ENCODE measurements at places on chromosomes 7 and 10.

DNA sequence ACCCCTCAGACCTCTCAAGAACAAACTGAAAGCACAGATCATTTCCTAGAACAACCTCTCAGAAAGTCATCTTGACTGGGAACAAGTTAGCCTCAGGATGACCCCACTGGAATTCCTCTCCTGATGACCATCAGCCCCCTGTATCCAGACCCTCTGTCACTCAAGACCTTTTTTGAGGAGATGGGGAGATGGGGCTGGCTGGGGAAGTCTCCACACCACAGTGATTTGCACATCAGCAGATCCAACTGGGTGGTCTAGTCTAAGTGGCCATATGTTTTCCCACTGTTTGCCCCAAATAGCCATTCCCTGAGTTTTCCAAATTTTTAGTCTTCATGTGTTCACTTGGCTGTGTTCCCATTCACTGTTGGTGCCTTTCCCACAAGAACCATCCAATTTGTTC, 452.4 kb upstream of the NPVF start:
- DNase-seq: no peak

DNA sequence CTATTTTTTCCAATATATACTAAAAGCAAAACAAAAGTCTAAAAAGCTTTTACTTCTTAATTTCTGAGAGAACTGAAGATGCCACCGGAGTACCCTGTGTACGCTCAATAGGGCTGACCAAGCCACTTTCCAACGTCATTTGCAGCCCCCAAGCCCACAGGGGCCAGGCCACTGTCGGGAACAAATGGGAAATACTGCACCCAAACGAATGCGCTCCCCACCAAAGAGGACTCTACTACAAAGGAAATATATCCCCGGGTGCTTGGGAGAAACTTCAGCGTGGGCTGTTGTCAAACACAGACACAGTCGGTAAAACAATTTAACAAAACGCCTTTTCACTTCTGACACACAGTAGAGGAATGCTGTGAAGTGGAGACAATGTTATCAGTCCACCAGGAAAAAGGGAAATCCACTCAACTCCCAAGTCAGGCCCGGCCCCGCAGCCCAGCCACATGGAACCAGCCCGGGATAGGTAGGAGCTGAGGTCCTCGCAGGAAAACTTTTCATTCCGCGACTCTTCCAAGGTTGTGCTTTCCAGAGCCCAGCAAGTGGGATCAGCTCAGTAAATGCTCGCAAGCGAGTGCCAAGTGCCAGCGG, 1.4 kb downstream of the PARD3 start:
- no peak for DNase-seq

- no peak for DNase-seq
Measured at GRCh38 chr7:127667017-127667670, 15.2 kb downstream of the SND1 start.

GRCh38 chr10:91367127-91367531, 43.0 kb upstream of the HECTD2 start:
- DNase-seq: no peak

GRCh38 chr7:37943905-37944736, 23.7 kb downstream of the EPDR1 start:
- no peak for DNase-seq

DNA sequence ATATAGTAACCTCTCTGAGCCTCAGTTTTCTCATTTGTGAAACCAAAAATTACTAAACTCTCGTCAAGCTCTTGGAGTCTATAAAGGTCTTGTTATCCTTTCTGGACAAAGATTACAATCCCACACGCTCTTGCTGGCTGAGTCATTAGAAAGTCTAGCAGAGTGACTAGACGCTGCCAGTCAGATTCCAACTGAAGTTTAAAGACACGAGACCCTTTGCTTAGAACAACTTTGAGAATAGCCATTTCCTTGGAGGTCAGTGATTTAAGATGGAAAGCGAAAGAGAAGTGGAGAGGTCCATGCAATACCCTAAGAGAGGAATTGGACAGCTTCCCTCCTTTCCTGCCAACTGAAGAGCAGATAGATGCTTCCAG, 119.5 kb downstream of the APBB1IP start:
- DNase-seq: no peak
